Stimulated activated CD4-positive, alpha-beta T cell treated with anti-CD3 and anti-CD28 coated beads, Interleukin-15, amount 100 ng/mL, for 1 hour (primary cell): ENCODE measurements at places on chromosomes 12 and 14.

DNA sequence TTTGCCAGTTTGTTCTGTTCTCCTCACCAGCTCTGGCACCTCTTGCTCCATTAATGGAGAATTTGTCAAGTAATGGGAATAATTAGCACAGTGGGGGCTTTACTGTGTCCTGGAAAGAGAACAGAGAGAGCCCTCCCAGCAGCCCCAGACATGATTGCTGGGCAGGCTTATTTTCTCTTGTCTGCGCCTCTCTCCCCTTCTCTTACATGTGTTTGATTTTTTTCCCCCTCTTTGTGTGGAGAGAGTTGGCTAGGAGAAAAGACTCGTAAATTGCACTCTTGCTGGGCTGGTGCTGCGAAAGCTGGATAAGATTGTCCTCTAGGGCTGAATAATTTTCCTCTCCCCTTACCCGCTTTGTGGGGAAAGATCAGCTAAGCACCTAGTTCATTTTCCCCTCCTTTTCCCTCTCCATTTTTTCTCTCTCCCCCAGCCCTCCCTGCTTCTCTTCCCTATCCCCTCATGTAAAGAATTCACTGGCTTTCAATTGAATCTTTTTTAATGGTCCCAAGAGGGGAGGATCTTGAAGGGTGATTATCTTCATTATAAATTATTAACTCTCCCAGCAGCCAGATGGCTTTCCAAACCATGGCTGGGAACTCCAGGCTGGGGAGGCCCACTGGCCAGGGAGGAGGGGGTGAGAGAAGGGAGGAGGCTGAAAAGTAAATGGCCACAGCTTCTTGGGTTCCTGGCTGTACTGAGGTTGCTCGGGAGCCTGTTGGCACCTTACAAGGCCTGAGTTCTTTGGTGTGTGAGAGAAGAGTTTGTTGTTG, 62.2 kb downstream of the NRXN3 start:
- DNase-seq = no peak

GRCh38 chr12:27672051-27672450, 24.2 kb upstream of the REP15 start:
- no peak for DNase-seq

DNA sequence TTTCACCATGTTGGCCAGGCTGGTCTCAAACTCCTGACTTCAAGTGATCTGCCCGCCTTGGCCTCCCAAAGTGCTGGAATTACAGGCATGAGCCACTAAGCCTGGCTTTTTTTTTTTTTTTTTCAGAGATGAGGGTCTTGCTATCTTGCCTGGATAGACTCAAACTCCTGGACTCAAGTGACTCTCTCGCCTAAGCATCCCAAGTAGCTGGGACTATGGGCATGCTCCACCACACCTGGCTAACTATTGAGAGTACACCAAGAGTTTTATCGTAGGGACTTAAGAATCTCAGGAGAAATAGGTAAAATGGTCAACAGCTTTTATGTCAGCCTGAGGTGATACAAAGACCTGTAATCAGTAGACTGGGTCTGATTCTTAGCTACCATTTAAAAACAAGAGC, 31.2 kb upstream of the SIX1 start:
- DNase-seq = no peak

- DNase-seq = no peak
Measured at GRCh38 chr12:49428793-49429192, 61.5 kb downstream of the SPATS2 start.

DNA sequence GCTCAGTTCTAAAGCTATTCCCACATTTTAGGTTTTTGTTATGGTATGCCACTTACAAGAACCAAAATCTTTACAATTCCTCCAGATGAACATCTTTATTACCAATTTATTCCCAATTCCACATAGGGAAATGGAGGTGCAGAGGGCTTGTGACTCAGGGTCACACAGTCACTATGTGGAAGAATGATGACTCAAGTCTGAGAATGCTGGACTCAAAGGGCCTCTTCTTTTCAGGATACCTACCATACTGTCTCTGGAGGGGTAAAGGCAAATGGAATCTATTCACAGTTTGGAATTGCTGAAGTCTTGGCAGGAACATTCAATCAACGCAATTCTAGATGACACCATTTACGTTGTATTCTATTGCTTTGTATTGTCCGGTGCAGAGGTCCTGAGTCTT, 48.2 kb upstream of the MANSC4 start:
- no peak for DNase-seq

- no peak for DNase-seq
Measured at GRCh38 chr12:13425766-13426165, 229.2 kb downstream of the EMP1 start.

DNA sequence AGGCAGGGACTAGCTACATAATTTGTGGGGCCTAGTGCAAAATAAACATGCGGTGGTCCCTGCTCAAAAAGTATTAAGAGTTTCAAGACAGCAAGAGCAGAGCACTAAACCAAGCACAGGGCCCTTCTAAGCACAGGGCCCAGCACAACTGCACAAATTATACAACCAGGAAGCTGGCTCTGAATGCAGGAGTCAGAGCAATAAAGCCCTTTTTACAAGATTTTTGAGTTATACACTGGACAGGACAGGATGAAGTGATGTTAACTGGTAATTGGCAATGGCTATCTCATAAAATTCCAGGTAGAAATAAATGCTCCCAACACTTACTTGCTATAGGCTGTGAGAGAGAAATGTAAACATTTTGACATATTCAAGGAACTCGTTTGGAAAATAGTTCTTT, 86.2 kb upstream of the GPHB5 start:
- DNase-seq = no peak

DNA sequence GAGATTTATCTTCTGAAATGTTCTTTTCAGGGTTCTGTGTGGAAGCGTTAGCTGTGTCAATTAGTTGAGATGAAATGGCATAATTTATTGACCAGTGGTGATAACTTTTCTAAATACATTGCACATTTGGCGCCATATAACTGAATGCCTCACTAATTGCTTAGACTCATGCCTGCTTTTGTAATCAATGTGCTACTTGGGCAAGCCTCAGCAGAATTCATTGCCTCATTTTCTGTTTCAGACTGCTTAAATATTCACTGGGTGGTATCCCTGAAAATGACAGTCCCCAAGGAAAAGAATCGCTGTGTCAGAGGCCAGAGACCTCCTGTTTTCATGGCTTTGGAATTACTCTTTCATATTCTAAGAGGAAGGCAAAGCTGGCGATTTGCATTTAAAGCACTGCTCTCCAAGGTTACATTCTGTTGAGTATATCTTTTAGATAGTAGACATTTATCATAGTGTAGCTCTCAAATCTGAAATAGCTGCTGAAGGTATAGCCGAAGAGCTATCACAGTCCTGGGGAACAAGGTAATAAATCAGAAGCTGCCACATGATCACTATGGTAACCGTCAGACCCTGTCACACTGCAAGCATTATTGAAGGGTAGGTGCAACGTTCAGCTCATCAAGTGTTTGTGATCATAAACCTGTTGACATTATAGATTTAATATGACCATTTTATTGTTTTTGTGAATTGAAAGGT, 297.3 kb upstream of the E2F7 start:
- DNase-seq = no peak

DNA sequence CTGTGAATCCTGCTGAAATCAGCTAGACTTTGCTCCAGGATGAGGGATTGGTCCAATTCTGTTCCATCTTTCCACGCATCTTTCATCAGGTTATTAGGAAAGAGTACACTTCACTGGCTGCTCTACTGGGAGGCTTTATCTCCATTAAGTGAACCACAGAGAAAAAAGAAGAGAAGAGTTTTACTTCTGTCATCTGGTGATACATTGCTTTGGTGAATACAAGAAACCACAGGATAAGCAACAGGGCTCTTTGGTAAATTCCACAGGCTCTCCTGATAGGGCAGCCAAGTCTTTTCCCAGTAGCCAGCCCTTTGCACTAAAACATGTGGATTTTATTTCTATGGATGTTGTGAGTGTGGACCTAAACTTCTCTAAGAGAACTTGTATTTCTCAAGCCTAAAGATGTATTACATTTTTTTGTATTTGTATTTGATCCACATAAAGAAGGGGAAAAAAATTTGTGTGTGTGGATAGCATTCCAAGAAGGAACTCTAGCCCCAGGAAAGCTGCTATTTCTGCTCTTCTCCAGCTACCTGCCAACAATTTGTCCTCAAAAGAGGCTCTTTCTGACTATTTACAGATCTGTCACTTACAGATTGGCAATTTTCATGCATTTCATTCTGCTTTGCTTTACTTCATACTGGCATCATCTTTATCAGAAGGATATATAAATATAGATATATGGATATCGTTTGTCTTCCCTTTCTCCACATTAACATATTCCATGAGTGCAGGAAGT, 1117.6 kb upstream of the TMEM132C start:
- no peak for DNase-seq

GRCh38 chr12:1310653-1311052, 283.7 kb downstream of the FBXL14 start:
- no peak for DNase-seq

DNA sequence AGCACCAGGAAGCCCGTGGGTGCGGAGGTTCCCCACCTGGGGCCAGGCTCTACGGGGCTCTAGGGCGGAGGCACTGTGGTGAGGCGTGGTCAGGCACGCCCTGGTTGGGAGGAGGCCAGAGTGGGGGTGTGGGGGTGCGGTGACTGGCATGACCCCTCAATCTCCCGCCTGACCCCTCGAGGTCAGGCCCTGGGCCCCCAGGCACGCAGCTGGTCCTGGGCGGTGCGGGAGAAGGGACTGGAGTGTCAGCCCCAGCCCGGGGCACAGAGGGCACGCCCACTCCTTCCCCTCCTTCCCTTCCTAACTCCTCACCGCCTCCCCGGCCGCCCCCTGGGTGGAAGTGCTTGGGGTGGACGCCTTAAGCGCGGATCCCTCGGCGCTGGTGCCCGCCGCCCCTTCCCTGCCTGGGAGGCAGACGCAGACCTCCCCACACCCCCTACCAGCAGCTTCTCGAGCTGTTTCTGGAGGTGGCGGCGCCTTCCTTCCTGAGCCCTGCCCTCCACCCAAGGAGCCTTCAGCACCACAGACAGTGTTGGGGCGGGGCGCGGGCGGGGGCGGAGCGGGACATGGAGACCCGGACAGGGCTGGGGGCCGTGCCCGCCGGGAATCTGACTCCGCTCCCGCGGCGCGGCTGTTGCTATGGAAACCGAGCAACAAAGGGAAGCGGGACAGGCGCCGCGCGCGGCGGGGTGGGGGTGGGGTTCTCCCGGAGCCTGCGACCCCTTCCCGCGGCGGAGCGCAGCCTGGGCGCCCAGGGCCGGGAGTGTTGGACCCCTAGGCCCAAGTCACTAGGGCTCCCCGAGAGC, 741 bp upstream of the CRIP2 start:
- DNase-seq = peak; percentile 47

GRCh38 chr12:12010277-12011039, 60.3 kb upstream of the BCL2L14 start:
- no peak for DNase-seq

GRCh38 chr14:105622329-105622955, 96.1 kb downstream of the TMEM121 start:
- no peak for DNase-seq

DNA sequence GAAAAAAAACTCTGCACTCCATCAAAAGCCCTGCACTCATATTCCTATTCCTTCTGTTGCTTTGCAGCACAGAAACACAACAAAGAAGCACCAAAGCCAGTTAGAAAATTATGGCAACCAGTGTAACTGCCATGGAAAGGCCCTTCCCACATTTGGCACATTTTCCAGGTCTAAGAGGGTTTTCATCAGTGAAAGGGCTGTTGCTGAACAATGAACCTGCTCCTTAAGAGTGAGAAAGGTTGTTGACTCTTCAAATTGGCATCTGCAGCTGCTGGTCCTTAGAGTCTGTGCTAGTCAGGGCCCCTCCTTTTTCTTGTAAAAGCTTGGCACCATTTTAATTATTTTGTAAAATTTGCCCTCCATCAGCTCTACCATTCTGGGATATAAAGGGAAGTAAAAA, 378.7 kb upstream of the KITLG start:
- DNase-seq = no peak

GRCh38 chr14:90398315-90398839, 1.5 kb downstream of the CALM1 start:
- peak; percentile 34 for DNase-seq

DNA sequence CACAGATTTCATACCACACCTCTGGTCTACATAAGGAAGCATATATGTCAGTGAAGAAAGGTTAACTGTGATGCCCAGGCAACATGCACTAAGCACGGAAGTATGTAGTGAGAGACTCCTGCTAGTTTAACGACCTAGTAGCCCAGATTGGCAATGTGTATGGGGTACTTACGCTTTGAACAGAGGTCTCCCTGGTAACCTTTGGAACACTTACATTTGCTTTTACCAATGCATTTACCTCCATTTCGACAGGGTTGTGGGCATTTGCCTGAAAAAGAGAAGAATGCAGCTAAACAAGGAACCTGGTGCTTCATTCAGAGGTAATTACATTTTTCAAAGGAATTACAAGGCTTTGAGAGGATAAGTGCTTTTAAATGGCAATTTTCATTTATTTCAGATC, 65.2 kb downstream of the WIF1 start:
- DNase-seq = no peak

- DNase-seq = no peak
Measured at GRCh38 chr12:57603815-57604453, 690 bp upstream of the DTX3 start.

DNA sequence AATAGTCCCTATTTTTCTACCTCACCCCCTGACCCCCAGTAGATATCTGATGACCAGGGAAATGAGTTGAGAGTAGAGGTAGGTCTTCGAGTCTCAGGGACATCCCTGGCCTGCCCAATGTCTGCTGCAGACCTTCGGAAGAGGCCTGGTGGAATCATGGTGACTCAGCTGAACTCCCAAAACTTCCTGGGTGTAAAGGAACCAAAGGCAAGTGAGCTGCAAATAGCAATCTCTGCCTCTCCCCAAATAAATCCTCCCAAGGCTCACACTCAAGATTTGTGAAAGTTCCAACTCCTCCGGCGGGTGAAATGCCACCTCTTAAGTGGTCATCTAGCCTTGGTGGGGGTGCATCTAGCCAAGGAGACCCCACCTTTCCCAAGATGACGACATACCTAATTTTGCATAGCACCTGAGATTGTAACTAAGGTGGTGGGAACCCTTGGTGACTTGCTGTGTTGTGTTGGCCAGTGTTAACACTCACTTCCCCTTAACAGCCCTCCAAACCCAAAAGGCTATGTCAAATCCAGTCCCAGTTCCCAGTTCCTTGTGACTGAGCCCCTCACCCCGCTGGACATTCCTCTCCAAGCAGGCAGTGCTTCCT, 6.3 kb downstream of the ZFP36L1 start:
- no peak for DNase-seq

GRCh38 chr12:15620741-15621539, 168.2 kb downstream of the EPS8 start:
- no peak for DNase-seq

- DNase-seq = peak; percentile 8
Measured at GRCh38 chr12:13000925-13001774, 1.1 kb upstream of the HEBP1 start.

GRCh38 chr14:105737504-105738246, 211.3 kb downstream of the TMEM121 start:
- DNase-seq = no peak

GRCh38 chr12:80714055-80714454, 2.7 kb upstream of the MYF5 start:
- no peak for DNase-seq

DNA sequence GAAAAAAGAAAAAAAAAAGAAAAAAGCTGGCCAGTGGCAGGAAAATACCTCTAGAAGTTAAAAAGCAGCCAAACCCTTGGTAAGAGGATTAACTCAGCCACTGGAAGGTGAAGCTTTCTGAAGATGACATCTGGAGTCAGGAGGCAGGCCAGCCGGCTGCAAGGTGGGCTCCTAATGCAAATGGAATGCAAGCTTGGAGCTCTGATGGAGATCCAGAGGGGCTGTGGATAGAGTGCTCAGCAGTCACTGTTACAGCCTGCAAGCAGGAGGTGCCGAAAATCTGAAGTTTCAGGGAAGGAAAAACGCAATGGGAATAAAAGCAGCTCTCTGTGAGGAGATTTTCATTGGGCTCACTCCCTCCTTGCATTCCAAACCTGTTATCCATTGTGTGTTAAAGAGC, 41.0 kb downstream of the GSC start:
- no peak for DNase-seq
